Stimulated activated CD4-positive, alpha-beta T cell treated with anti-CD3 and anti-CD28 coated beads, Interleukin-1b, Interleukin-23, amount 100 ng/mL, for 1 hour (primary cell): ENCODE measurements at places on chromosomes 16 and 17.

- no peak for DNase-seq
These were observed 44.8 kb upstream of the CLEC18B start for GRCh38 chr16:74465851-74466685.

DNA sequence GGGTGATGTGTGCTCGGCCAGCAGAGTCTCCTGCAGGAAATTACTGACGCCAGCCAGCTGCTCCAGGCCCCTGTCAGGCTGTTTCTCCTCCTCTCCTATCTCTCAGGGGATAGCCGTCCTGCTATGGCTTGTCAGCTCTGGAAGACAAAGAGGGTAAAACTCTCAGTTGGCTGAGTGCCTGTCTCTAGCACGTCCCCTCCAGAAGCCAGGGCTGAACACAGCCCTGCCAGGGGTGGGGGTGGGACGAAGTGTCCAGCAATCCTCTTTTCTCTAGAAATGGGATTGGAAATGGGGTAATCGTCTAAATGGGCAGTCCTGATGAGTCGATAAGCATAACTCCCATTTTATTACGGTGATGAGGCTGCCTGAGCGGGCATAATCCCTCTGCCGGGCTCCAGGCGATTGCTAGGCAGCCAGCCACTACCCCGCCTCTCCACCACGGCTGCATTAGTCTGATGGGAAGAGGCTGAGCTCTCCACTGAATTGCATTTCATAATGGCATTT lies 89.1 kb upstream of the GNAO1 start:
- DNase-seq: no peak

DNA sequence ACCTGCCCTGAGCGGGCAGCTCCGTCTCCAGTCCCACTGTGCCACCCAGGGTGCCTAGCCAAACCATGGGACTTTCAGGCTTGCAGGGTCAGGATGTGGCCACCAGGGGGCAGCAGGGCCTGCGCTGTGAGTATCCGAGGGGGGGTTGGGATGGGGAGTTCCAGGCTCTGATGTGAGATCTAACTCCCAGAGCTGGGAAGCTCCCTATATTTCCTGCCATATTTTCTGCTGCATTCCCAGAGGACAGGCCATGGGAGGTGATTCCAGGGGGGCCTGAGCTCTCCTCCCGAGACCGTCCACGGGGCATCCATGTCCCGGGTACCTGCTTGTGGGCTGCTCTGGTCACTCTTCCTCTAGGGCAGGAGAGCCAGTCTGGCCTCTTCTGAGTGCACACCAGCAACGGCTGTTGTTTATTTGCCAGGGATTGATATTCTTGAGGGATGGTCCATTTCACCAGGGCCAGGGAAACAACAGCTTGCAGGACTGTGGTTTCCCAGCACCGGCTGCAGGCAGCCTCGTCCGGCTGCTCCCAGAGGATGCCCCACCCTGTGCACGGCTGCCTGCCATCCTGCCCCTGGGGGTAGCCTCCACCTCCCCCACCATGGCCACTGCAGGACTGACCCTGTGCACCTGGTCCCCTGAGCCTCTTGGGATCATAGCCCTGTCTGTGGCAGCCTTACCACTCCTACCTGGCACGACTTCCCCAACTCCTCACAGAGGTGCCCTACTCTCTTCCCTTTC lies 1.2 kb downstream of the GPR142 start:
- DNase-seq: peak; percentile 45

DNA sequence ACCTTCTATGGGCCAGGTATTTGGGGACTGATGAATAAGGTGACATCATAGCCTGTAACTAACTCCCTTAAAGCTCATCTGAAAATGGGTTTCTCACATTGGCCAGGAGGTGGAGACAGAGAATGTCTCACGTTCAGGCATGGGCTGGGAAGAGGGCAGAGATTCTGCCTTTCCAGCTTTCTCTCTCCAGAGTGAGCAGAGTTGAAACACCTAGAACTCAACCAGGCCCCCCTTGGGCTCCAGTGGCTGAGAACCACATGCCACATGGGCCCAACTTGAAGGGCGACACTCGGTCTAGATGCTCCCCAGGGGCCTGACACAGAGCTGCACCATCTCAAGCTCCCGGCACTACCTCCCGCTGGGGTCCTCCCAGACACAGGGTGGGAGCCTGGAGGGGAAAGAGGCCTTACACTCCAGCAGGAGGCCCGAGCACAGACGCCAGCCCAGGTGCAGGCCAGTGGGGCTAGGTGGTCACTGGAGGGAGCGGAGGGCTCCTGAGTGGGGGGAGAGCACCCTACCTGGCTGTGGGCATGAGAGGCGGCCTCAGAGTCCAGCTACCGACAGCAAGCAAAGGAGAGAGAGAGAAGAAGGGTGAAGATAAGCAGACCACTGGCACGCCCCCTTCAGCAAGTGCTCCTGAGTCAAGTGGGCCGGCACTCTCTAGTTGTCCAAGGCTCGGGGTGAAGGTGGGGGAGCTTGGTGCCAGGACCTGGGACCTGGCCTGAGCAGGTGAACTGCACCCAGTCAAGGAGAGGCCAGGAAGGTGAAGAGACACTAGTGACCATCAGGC lies 55.9 kb downstream of the MYO18A start:
- DNase-seq: no peak

GRCh38 chr16:85152414-85153030 lies 40.2 kb upstream of the CIBAR2 start:
- DNase-seq: no peak

DNA sequence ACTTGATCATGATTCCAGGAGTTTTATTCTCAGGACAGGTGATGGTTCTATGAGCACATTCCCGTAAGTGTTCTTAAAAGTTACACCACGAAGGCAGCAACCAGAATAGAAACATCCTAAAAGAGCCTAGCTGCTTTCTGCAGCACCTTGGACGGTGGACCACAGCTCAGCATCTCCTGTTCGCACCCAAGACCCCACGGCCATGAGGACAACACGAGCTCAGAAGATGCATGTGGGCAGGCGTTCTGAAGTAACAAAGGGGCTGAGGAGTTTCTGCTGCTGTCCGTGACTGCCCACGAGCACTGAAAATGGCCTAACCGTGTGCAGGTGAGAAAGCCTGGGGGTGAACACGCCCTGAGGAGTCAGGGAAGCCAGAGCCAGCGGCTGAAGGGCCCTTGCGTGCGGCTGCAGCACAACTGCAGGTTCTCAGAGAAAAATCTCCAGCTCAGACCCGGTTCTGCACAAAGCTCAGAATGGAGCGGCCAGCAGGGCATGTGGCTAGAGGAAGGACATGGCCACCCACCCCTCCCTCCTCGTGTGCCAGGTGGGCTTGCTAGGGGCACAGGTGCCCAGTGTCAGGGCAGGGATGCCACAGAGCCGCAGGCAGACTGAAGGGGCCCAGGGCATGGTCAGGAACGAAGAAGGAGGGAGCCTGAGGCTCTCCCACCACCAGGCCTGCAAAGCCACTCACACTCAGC lies 10.8 kb upstream of the C16orf95 start:
- no peak for DNase-seq

DNA sequence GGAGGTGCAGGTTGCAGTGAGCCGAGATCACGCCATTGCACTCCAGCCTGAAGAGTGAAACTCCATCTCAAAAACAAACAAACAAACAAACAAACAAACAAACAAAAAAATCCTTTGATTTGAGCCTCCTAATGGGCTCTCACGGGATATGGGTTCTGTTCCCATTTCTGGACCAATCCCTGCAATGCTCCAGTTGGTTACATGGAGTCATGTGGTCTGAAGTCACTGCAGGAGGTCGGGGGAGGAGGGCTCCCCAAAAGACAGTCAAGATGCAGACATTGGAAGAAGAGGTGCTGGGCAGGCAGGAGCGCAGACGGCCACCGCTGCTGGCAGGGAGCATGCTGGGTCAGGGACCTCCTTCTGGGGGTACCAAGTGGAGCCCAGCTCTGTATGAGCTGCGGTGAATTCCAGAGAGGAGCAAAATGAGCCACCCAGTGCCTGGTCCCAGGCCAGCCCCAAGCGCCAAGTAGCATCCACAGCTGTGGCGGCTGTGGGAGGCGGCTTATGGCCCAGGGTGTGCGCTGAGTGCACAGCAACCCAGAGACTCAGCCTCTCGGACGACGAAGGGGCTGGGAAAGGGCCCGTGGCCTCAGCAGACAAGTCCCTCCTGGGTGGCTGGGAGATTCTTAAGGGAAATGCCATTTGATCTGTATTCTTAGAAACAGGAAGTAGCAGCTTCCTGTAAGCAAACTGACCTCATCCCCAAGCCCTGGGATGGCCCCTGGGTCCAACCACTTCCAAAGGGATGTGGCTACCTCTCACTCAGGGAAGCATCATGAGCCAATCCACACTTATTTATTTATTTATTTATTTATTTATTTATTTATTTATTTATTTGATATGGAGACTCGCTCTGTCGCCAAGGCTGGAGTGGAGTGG lies 19.6 kb upstream of the ATP2A3 start:
- no peak for DNase-seq

DNA sequence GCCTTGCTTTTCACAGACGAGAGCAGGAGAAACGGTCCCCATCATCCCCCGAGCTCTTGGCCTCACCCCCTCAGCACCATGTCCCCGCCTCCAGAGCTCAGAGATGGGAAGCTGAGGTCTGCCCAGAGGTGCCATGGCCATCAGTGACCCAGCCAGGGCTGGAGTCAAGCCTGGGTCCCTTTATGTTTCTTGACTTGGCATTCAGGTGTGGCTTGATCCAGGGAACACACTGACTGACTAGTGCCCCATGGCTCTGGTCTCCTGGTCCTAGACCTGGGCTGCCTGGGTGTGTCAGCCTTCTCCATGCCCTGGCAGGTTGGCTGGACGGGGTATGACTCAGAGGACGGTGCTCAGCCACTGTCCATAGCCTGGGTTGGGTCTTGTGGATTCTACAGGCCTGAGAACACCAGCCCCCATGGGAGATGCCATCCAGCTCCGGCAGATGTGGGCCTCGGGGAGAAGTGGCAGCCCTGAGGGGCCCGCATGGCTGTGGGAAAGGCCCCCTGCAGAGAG lies 54.2 kb downstream of the ZFPM1 start:
- no peak for DNase-seq

DNA sequence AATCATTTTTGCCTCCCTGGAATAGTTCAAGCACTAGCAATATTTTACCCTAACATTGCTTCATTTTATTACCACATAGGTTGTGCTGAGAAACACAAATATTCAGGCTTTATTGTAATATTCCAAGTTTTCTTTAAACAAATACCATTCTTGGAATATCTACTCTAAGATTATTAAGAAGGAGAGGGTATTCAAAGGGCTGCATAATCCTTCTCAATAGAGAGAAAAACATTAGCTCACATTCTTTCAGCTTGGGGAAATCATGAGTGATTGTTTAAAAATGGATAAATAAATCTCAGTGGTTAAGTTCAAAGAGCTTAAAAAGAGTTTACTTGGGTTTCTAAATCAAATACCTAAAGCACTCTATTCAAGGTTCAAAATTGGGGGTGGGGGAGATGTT lies 111.9 kb upstream of the CORO6 start:
- no peak for DNase-seq

DNA sequence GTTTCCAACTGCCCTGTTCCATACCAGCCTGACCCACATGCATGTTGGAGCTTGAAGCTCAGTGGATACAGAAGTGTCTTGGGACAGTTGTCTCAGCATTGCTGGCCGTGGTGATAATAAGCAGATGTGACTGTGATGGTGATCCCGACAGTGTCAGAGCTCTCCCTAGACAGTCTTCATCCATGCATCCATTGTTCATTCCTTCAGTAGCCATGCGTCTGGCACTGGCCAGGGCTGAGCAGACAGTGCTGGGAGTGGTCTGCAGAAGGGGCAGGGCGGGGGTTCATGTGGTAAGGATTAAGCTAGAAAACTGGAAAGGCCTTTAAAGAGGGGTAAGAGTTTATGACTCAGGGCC lies 68.1 kb downstream of the GNAO1 start:
- DNase-seq: no peak

- peak; percentile 46 for DNase-seq
These were observed 34.8 kb downstream of the CBFA2T3 start for GRCh38 chr16:88941913-88942909.

DNA sequence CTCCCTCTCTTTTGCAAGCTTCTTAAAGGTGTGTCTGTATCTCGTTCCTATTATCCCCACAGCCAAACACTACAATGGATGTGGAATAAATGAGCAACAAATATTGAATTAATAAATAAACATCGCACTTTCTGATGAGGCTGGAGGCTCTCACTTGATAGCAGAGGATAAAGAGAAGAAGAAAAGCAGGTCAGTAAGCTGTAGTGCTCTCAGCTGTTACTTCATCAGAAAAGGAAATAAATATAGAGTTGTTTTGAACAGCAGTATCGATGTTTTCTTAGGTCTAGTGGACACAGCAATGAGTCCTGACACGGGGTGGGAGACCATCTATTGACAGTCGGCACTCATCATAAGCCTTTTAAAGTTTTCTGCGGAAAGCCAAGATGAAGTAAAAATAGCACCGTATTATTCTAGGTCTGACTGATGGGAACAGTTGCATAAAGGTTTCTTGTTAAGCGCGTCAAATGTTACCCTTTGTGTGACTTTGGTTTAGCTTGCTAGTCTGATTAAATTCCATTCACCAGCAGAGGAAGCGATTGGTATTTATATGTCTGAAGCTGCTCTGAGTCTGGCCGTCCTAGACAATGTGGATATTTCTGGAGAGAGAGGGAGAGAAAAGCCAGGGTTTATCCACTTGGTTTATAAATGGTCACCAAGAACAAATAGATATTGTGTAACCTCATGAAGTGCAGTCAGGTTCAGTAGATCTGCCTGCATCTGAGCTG lies 646.1 kb downstream of the CDH11 start:
- no peak for DNase-seq

DNA sequence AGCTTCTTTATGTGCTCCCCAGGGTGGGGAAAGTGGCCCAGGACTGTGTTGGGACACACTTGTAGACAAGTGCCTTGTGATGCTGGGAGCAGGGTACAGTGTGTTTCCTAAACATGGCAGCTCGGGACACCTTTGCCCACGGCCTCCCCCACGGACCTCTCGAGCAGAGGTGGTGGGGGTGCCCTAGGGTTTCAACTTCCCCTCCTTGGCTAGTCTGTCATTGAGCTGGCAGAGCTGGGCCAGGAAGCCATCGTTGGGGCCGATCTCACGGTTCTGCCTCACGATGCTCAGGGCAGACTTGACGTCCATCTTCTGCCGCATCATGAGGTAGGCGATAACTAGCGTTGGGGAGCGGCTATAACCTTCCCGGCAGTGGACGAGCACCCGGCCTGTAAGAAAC lies 9.4 kb downstream of the DUSP3 start:
- DNase-seq: no peak

DNA sequence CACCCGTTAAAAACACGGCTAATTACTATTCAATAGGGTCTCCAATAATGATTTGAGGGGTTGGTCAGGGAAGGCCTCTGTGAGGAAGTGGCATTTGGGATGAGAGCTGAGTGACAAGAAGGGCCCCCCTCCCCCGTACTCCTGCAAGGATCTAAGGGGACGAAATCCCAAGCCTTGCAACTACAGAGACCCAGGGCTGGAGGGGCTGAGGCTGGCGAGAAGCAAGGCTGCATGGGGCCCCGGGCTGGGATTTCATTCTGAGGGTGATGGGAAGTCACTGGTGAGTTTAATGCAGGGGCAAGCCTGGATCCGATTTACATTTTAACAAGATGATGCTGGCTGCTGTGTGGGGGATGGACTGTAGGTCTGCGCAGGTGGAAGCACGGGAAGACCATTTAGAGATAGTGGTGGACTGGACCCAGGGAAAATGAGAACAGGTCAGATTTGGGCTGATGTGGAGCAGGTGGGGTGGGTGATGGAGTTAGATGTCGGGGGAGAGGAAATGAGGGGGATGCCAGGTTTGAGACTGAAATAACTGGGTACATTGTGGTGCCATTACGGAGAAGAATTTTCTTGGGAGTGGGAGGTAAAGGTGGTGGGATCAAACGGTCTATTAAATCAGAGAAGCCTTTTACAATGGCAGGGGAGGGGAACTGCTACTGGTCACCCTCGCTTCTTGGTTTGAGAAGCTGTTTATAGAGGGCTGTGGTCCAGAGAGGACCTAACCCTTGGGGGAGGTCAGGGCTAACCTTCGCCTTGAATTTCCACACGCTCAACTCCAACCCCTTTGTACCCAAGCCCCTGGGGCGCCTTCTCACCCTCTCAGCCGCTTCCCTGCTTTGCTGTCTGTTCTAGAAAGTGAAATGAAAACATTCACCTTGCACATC lies 932 bp upstream of the MYBBP1A start:
- DNase-seq: no peak
